T-cell (primary cell): ENCODE measurements at places on chromosomes 7 and 10.
A peak's percentile ranks its signal among the peaks of the same experiment; 100 is the strongest.

DNA sequence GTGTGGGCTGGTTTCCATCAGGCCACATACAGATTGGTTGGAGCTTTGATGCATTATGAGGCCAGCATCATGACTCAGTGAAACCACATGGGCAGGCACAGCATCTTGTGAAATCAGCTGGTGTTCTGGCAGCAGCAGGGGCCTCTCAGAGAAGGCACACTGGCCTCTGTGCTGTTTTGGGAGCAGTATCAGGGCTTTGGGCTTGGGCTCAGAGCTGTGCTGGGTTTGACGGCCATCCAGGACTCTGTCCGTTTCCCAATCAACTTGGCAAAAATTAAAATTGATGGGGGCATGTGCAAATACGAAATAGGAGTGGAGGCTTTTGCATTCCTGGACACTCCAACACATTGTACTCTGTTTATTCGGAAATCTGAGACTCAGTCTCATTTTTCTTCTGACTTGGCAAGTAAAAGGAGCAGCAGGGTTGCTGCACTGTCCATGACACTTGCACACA is 190.9 kb downstream of the BMPER start:
- no peaks in the 10 kb centered on the region for H3K27me3 ChIP-seq
- no peaks in the 10 kb centered on the region for H3K36me3 ChIP-seq
- no peak overlapping the region for H3K4me3 ChIP-seq
- no peaks in the 10 kb centered on the region for H3K4me1 ChIP-seq
- DNase-seq, result no peak

DNA sequence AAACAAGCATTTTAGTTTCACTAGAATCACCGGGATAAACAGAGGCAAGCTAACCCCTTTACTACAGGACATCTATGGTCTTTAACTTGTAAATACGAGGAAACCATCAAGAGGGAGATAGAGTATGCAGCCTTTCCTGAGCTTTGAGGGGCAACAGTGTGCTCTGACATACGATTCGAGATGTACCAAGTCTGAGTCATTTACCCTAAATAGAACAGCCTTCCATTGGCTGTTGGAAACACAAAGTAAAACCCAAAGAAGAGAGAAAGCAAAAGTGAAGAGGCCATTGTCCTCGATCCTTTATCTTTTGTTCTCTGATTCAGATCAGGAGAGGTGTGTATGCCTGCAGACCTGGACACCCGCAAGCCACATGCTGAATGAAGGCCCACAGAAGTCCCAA is 289.5 kb downstream of the KCNMA1 start:
- no peaks in the 10 kb centered on the region for H3K36me3 ChIP-seq
- no peaks in the 10 kb centered on the region for H3K4me1 ChIP-seq
- no peaks in the 10 kb centered on the region for H3K27me3 ChIP-seq
- no peak overlapping the region for H3K4me3 ChIP-seq
- no peak for DNase-seq
- H3K27ac ChIP-seq, result no peak overlapping the region

- DNase-seq, result no peak
- H3K27ac ChIP-seq, result no peak overlapping the region
- no peak overlapping the region for H3K4me3 ChIP-seq
- H3K4me1 ChIP-seq, result no peaks in the 10 kb centered on the region
- no peaks in the 10 kb centered on the region for H3K27me3 ChIP-seq
Observed at GRCh38 chr7:94047956-94048355, 43.8 kb upstream of the BET1 start.

- H3K27ac ChIP-seq, result no peak overlapping the region
- no peaks in the 10 kb centered on the region for H3K4me1 ChIP-seq
- H3K36me3 ChIP-seq, result no peaks in the 10 kb centered on the region
Observed at GRCh38 chr10:113576852-113577251, 24.0 kb downstream of the HABP2 start.

- no peaks in the 10 kb centered on the region for H3K27me3 ChIP-seq
- H3K4me3 ChIP-seq, result no peak overlapping the region
- H3K4me1 ChIP-seq, result no peaks in the 10 kb centered on the region
- no peak for DNase-seq
Observed at GRCh38 chr7:66877577-66878300, 43.3 kb upstream of the TMEM248 start.

DNA sequence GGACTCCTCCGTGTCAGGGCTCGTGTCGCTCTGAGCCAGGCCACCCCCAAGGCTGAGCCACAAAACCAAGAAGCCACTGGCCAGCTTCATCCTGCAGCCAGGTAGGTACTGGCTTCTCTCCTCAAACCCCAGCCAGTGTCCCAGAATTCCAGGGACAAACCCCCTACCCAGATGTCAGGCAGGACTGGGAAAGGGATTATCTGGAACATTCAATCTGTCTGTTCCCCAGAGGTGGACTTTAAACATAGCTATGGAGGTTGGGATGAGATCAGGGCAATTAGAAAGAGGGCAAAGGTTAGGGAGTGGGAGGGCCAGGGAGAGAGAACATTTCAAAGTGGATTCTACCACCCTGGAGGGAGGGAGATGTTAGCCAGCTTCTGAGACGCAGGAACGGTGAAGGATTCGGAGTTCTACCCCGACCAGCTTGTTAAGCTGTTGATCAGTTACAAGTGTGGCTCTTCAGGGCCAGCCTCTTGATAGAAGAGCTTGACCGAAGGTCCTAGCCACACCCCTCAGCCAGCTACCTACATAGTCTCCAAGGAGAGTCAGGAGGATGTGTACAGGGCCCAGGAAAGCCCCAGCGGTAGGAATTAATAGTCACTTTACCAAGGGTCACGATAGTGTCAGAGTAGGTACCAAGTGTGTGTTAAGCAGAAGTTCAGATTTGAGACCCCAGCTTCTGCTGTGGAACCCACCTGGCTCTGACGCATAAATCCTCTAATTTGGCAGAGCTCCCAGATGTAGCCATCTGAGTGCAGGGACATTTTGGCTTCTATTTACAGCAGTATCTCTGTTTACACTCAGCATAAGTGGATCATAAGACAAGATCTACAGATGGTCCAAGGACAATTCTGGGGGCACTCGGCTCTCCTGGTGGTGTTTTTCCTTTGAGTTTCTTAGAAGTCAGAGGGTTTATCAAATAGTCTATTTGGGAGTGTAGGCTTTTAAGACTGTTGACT is at the start of gene PLA2G12B:
TSS of gene PLA2G12B (minus strand) at position 211 of the 959 bp plus-strand sequence. CDS start at position 90, 121 bp downstream.
- H3K4me1 ChIP-seq, result no peaks in the 10 kb centered on the region
- DNase-seq, result no peak
- peaks cover 19% of the 10 kb centered on the region for H3K27me3 ChIP-seq

- DNase-seq, result no peak
- no peaks in the 10 kb centered on the region for H3K4me1 ChIP-seq
- H3K27ac ChIP-seq, result no peak overlapping the region
- no peaks in the 10 kb centered on the region for H3K36me3 ChIP-seq
Observed at GRCh38 chr10:22053048-22053447, 49.5 kb upstream of the DNAJC1 start.

DNA sequence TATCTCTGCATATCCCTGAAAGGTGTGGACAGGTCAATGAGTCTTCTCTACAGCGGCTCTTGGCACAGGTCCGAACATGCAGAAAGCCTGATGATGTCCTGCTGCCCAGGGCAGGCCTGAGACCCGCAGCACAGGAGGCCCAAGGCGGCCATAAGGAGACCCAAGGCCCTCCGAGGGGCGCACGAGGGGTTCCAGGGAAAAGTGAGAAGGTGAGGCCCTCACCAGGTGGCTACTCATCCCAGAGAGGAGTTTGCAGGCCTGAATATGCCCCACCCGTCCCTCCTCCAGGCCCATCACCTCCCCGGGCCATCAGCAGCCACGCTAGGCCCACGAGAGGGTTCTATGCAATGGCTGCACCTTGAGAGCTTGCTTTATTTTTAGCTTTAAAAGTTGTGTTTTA is 173.4 kb upstream of the RHEB start:
- peaks cover 15% of the 10 kb centered on the region for H3K4me1 ChIP-seq
- H3K27me3 ChIP-seq, result no peaks in the 10 kb centered on the region
- no peak overlapping the region for H3K4me3 ChIP-seq
- H3K27ac ChIP-seq, result no peak overlapping the region

- no peak overlapping the region for H3K4me3 ChIP-seq
- DNase-seq, result no peak
- peaks cover 56% of the 10 kb centered on the region for H3K4me1 ChIP-seq
- no peaks in the 10 kb centered on the region for H3K36me3 ChIP-seq
- H3K27me3 ChIP-seq, result no peaks in the 10 kb centered on the region
- no peak overlapping the region for H3K27ac ChIP-seq
Observed at GRCh38 chr7:105853931-105854419, 22.4 kb downstream of the ATXN7L1 start.

GRCh38 chr10:25349520-25349919 is 174.7 kb downstream of the GPR158 start:
- H3K4me1 ChIP-seq, result no peaks in the 10 kb centered on the region
- H3K27me3 ChIP-seq, result no peaks in the 10 kb centered on the region
- no peaks in the 10 kb centered on the region for H3K36me3 ChIP-seq
- DNase-seq, result no peak
- no peak overlapping the region for H3K4me3 ChIP-seq

- H3K27me3 ChIP-seq, result peaks cover 2% of the 10 kb centered on the region
- H3K27ac ChIP-seq, result no peak overlapping the region
- no peaks in the 10 kb centered on the region for H3K36me3 ChIP-seq
Observed at GRCh38 chr10:76082956-76083355, 651.5 kb downstream of the LRMDA start.

DNA sequence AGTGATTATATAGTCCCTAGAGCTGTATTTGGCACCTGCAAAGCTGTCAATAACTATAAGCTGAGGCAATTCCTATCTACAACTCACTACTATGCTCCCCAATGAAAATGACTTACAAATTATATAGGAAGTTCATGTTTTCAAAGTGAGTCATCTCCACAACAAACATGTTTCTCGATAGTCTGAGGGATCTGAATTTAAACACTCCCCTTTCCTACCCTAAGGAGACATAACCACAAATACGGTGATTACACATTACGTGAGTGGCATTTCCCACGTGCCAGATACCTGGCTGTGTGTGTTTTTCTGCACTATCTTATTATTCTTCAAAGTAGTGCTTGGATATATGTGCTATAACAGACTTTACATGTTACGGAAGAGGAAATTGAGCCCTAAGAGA is 122.5 kb upstream of the C1QL3 start:
- no peaks in the 10 kb centered on the region for H3K4me1 ChIP-seq
- H3K36me3 ChIP-seq, result peaks cover 7% of the 10 kb centered on the region
- no peak overlapping the region for H3K4me3 ChIP-seq
- no peak overlapping the region for H3K27ac ChIP-seq
- no peak for DNase-seq

- H3K27ac ChIP-seq, result no peak overlapping the region
- H3K4me1 ChIP-seq, result peaks cover 7% of the 10 kb centered on the region
- DNase-seq, result no peak
- peak overlapping the region; percentile 33 for H3K4me3 ChIP-seq
- peaks cover 25% of the 10 kb centered on the region for H3K27me3 ChIP-seq
- no peaks in the 10 kb centered on the region for H3K36me3 ChIP-seq
Observed at GRCh38 chr7:159010937-159011721, 133.5 kb downstream of the VIPR2 start.

DNA sequence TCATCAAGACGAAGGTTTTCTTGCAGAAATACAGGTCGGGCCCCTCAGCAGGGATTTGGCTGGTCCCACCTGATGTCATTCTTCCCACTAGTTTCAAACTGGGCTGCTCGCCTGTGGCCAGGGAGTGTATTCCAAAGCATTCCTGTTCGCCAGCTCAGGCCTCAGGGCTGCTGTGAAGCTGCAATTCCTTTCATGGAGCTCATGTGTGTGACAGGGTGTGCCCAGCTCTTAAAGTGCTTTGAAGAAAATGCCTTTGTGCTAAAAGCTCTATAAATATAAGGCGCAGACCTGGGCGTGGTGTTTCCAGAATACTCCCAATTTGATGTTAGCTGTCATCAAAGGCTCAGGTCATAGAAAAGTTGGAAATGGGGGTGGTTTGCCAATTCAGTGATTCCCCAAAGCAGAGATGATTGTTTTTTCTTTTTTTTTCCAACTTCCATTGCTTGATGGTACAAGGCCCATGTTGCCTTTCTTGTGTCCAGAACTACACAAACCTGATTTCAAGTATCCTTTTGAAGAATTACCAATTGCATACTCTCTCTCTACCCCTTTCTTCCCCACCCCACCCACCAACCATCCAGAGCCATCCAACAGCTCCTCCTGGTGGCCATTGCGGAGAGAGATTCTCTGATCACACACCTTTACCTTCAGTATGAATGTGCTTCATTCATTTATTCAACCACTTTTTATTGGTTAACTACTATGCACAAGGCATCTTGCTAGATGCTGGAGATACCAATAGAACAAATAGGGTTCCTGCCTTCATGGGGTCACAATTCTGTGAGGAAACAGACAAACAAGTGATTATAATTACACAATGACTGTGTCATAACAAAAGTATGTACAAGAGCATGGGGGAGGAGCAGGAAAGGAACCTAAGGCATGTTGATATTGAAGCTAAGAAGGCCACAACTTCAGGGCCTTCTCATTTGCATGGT is 297.3 kb upstream of the LYZL1 start:
- H3K27ac ChIP-seq, result no peak overlapping the region
- H3K4me3 ChIP-seq, result no peak overlapping the region
- peaks cover 5% of the 10 kb centered on the region for H3K27me3 ChIP-seq
- peak; percentile 13 for DNase-seq
- no peaks in the 10 kb centered on the region for H3K4me1 ChIP-seq

- no peaks in the 10 kb centered on the region for H3K4me1 ChIP-seq
- H3K27ac ChIP-seq, result no peak overlapping the region
- no peaks in the 10 kb centered on the region for H3K27me3 ChIP-seq
Observed at GRCh38 chr7:144384071-144384470, 19.4 kb downstream of the NOBOX start.

DNA sequence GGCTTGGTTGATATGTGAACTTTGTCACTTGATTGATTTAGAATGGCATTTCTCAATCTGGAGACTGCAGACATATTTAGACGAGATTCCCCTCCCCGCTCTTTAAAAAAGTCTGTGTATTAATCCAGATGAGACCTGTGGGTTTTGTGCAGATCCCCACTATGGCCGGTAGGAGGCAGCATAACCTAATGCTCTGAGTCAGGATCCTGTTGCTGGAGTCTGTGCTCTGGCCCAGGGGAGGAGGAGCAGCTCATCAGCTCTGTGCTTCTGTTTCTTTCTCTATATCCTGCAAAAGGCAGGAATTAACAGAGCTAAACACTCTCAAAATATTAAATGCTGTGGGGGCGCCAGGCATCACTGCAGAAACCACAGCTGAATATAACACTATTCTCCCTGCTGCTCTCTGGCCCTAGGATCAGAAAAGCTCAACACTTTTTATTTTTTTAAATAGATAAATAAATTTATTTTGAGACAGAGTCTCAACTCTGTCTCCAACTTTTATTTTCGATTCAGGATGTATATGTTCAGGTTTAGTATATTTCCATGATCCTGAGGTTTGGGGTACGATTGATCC is 23.9 kb upstream of the SEPHS1 start:
- no peak overlapping the region for H3K27ac ChIP-seq
- peaks cover 2% of the 10 kb centered on the region for H3K4me1 ChIP-seq
- no peaks in the 10 kb centered on the region for H3K27me3 ChIP-seq
- peak; percentile 57 for DNase-seq
- H3K4me3 ChIP-seq, result no peak overlapping the region

DNA sequence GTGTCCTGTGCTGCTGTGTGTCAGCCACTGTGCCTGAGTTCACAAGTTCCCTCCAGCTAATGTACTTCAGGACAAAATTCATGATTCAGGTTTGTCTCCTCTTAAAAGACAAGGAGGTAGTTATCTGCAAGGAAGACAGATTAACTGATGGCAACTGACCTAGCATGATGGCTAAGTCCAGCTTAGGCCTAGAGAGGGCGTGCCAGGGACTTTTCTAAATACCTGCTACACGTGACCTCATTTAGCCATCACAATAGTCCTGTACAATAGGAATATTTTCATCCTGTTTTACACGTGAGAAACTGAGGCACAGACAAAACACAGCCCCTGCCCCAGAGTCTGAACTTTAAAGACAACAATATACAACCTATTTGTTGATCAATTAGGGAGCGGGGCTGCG is 275.7 kb downstream of the XPNPEP1 start:
- H3K4me1 ChIP-seq, result no peaks in the 10 kb centered on the region
- no peak overlapping the region for H3K27ac ChIP-seq
- H3K36me3 ChIP-seq, result no peaks in the 10 kb centered on the region
- no peak overlapping the region for H3K4me3 ChIP-seq
